ENCODE measurements at places on chromosomes 2 and 18.

DNA sequence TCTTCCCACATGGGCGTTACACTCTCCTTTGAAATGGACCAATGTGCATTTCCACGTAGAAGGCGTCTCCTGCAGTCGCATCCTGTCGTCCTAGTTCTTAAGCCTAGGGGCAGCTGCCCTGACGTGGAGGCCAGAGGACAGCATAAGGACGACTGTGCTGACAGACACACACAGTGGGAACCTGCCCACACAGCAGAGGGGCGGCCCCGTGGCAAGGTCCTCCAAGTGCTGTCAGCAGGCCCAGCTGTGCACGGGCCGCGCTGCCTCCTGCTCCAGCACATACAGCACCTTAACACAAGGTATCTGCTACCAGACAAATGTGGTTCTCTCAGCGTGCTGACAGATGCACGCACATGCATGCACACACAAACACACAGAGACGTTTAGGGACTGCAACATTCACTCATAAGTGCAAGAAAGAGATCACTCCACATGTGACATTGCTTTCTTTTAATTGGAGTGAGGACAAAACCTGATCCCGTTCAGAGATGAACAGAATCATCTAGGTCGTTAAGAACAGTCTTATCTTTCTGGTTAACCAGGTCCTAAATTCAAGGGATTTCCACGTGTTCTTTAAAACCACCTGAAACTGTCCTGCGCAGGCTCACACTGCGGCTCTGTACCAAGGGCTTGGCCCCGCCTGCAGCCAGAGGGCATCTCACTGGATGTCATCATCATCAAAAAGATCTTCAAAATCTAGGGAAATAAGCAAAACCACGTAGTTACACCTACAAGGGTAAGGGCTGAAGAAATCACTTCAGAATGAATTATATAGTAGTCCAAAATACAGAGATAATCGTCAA, 5.5 kb downstream of the COPS9 start:
- DNase-seq = no peak

DNA sequence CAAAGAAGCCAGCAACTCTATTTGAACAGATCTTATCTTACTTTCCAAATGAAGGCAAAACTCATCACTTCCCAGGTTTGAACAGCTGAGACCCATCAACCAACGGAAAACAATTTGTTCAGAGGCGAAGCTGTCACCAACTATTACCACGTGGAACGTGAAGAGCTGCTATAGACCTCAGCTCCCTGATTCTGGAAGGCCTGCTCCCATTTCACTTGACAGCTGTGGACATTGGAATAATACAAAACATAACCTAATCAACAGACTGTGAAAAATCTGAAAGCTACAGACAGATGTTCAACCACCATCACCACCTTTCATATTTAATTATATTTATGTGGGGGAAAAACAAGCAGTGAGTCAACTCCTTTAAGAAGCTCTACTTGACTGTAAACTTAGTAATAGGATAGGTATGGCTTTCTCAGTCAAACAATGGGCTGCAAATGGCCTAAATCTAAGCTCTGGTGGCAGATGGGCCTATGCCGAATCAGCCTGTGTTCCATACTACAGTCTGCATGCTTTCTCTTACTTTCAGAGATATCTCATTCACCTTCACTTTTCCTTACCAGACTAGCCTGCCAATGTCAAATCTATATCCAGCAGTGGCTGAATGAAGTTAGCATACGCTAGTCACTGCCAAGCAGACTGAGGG, 896.4 kb downstream of the TDRD15 start:
- no peak for DNase-seq

DNA sequence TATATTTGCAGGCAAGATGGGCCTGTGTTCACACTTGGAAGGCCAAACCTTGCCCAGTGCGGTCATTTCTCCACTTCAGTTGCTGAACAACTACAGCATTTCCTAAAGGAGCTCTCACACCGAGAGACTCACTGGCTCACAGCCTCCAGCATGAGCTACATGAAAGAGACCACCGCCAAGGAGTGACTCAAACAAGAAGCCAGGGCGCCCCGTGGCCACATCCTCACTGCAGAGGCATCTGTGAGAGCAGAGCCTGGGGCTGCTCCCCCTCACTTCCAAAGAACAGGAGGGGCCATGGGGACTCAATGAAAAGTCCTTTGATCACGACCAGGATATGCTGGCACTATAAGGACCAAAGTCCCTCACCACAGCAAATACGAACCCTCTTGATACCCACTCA, 50.0 kb downstream of the TMEM163 start:
- DNase-seq = peak; percentile 76

GRCh38 chr18:11667578-11667977, 21.5 kb upstream of the GNAL start:
- DNase-seq = no peak

DNA sequence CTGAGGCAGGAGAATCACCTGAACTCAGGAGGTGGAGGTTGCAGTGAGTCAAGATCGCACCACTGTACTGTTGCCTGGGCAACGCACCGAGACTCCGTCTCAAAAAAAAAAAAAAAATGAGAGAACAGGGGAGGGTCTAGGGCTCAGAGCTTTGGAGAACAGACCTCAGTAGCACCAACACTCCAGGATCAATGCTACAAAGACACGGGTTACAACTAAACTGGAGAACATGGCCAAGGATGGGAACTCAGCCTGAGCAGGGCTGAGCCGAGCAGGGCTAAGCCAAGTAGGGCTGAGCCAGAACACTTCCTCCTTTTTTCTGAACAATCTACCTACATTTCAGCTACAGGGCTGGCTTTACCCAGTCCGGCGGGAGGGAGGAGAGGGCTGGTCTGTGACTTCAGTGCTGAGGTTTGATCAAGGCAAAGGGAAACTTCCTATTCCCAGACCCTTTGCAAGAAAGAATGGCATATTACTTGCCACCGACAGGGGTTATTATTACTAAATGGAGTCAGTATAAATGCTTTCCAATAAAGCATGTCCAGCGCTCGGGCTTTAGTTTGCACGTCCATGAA, 2.9 kb upstream of the CASP8 start:
- DNase-seq = peak; percentile 50

DNA sequence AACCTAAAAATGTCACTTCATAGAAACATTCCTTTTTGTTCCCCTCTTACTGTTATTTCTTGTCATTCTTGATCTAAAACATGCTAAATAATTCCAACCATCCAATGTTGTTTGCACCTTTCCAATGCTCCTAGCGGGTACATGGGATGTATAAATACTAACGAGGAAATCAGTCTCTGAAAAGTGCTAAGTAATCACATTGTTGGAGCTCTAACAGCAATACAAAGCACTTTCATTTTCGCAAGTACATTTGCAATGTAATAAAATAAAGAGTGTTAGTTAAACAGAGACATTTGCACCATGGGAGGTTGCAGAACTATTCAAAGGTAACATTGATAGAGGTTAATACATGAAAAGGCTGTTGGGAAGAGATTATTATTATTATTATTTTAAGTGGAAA, 286.2 kb upstream of the ACVR2A start:
- no peak for DNase-seq

- DNase-seq = no peak
These were observed 121.1 kb upstream of the PID1 start for GRCh38 chr2:229392196-229392595.

DNA sequence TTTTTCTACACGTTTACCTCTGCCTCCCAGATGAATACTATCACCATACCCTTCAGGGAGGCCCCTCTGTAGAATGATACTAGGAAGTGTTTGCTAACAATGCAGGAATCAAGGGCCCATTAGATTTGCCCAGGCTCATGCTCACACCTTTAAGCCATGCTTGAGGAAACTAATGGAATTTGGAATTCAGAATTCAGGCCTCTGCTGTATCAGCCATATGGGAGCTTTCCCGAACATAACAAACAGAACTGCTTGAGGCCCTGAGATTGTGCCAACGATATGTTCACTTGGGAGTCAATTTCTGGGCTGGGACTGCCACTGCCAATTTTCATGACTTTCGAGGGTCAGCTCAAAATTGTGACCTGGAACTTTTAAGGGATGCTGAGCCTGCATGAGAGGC, 282.5 kb downstream of the CLIP4 start:
- DNase-seq = no peak

GRCh38 chr18:50096766-50097435, 98.0 kb downstream of the MYO5B start:
- no peak for DNase-seq

GRCh38 chr2:209766613-209767012, 5.0 kb upstream of the UNC80 start:
- no peak for DNase-seq

DNA sequence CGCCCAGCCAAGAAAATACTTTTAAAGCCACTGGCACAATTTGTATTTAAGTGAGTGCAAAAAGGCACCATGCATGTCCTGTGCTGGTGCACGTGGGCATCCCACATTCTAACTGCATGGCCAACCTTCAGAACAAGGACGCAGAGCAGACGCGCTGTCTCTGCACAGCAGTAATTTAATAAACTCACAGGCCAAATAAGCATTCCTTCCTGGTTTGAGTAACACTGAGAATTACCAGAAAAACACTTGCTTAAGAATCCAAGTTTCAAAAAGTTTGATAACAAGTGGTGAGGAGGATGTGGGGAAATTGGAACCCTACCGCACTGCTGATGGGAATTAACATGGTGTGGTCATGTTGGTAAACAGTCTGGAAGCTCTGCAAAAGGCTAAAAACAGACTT, 38.7 kb downstream of the RPL31 start:
- DNase-seq = no peak

DNA sequence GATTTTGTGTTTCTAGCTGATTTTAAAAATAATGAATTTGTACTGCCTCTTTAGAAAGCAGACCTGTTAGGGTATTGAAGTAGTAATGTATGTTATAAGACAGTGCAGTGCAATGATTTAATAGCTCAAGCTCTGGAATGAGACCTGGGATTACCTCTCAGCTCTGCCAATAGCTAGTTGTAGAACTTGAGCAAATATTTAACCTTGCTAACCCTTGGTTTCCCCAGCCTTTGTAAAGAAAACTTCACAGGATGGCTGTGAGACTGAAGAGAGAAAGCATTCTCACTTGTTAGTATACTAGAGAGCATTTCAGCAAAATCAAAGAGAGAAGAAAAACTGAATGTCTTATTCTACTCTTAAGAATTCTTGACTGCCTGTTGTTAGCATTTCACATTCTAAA, 293.9 kb downstream of the KIAA1328 start:
- DNase-seq = no peak

- DNase-seq = no peak
These were observed 585.6 kb downstream of the NUP35 start for GRCh38 chr2:183709829-183710228.

GRCh38 chr18:77124452-77124922, 8.1 kb downstream of the MBP start:
- peak; percentile 34 for DNase-seq

DNA sequence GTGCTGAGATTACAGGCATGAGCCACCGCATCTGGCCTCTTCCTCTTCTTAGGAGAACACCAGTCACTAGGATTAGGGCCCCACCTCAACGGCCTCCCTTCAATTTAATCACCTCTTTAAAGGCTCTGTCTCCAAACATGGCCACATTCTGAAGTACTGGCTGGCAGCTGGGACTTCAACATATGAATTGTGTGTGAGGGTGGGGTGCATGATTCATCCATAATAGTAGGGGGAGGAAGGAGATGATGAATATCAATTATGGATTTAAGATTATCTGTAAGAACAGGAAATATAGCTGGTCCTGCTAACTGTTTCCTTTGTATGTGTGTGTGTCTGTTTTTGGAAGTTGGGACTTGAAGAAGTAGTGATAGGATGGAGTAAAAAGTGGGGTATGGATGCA, 14.7 kb upstream of the EPG5 start:
- DNase-seq = no peak

- no peak for DNase-seq
These were observed 54.9 kb downstream of the R3HDM1 start for GRCh38 chr2:135586148-135586547.

- DNase-seq = no peak
These were observed 13.1 kb downstream of the CFLAR start for GRCh38 chr2:201128933-201129505.

DNA sequence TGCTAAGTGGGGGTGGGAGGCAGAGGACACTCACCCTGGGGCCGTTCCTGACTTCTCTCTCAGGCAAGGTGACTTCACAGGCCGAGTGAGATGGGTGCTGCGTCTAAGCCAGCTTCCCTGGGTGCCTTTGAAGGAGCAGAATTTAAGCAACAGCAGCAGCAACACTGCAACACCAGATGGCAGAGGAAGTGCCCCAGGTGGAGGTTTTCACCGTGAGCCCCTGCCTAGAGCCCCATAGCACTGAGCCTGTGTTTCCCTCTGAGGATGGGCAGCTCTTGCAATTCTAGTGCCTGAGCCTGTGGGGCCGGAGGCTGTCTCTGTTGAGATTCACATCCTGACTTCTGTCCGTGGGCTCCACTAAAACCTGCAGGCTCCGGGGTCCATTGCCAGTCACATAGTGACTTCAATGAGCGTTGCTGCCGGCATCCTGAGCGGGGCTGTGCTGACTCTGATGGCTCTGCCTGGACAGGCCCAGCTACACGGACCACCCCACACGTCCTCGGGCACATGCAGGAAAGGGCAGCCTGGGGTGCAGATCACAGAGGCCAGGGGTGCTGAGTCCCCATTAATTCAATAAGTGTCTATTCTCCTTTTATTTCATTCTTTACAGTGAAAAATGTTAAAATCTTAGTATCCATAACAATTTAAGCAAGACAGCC, 218.8 kb downstream of the SNTG2 start:
- DNase-seq = no peak

DNA sequence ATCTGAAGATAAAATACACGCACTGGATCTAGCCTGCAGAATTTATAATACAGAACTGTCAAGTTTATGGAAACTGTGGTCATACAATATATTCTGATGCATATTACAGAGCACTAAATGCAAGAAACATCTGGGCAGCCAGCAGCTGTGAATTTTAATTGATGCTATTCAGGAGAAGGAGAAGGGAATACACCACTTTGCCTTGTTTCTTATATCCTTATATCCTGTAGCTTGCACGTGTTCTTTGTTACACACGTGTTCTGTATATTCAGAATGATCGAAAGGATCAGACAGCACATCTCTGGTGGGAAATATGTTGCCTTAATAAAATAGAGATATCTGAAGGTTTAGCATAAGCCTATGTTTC, 335.8 kb downstream of the AGPS start:
- DNase-seq = no peak

GRCh38 chr2:19287324-19287723, 71.1 kb downstream of the OSR1 start:
- DNase-seq = no peak

DNA sequence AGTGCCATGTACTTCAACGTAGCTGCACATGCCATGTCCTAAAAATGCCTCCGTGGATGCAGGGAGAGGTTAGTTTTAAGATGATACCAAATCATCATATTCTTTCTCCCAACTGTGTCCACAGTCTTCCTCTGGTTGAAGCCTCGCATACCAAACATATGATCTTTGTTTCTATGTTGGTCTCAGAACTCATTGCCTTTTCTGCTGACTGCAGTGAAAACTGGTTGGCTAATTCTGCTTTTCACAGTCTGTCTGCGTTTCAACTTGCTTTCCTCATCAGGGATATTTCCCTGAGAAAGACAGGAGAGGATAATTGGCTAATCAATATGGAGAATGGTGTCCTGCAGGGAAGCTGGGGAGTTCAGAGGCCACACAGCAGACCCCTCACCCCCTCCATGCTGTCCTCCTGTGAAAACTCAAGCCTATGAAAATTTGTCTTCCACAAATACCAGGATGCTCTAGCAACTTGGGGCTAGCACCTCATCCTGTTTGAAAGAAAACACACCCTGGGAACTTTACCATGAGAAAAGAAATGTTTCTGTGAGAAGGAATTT, 192.2 kb upstream of the PXDN start:
- no peak for DNase-seq
